ENCODE measurements at places on chromosomes 12 and 14. TPM values are rescaled to one million over a fixed set of nuclear protein-coding genes. Genes with fewer than 3 reads are reported as not detected.

Gene TC2N
- 0.05 TPM for total RNA-seq

Gene KRT79
- total RNA-seq, result 1.1 TPM

Gene GPRC5A
- total RNA-seq, result 2.8 TPM

GRCh38 chr14:86055512-86056075 is 525.6 kb downstream of the FLRT2 start:
- no peaks in the 10 kb centered on the region for H3K27me3 ChIP-seq
- no peak overlapping the region for H3K4me3 ChIP-seq
- no peak overlapping the region for H3K27ac ChIP-seq
- no peaks in the 10 kb centered on the region for H3K4me1 ChIP-seq

- no peak for DNase-seq
- H3K4me3 ChIP-seq, result no peak overlapping the region
- H3K27ac ChIP-seq, result no peak overlapping the region
- no peaks in the 10 kb centered on the region for H3K36me3 ChIP-seq
Measured at GRCh38 chr14:41146391-41146790, 460.3 kb upstream of the LRFN5 start.
